ENCODE measurements at places on chromosomes 2 and 18.

DNA sequence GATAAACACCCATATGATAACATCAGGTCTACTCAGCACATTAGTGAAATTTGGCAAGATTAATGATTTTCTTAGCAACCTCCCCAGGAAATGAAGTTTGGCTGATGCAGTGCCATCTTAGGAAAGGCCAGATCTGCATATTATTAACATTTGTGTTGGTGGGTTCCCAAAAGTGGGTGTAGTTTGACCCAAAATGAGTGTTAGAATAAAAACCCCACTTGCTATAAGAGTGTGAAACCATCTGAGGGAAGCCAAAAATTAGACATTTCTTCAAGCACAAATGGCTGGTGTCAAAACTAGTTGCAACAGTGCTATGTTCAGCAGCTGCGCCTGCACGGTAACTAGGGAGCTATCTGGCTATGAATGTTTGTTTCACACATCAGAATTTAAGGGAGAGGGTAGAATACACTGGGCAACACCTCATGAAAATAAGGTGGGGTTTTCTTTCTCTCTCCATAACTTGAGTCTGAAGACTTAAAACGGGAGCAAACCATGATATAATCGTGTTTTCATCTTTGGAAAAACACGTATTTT lies 15.9 kb upstream of the CSRNP3 start:
- DNase-seq: no peak

DNA sequence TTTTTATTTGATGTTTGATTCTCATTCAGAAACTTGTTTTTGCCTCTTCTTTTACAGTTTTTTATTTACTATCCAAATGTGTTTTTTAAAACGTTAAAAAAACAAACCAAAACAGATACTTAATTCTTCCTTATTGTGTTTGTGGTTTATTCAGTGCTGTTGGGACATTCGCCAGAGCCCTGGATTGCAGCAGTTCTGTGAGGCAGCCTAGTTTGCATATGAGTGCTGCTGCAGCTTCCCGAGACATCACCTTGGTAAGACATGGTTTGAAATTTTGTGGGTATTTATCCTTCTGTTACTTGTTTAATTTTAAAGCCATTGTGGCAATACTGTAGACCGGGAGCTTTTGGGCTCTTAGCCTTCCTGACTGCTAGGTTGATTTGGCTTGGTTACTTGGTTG lies 91.2 kb downstream of the MTA3 start:
- DNase-seq: no peak

- DNase-seq: no peak
Observed at GRCh38 chr2:172281648-172282570, 145.5 kb upstream of the ITGA6 start.

DNA sequence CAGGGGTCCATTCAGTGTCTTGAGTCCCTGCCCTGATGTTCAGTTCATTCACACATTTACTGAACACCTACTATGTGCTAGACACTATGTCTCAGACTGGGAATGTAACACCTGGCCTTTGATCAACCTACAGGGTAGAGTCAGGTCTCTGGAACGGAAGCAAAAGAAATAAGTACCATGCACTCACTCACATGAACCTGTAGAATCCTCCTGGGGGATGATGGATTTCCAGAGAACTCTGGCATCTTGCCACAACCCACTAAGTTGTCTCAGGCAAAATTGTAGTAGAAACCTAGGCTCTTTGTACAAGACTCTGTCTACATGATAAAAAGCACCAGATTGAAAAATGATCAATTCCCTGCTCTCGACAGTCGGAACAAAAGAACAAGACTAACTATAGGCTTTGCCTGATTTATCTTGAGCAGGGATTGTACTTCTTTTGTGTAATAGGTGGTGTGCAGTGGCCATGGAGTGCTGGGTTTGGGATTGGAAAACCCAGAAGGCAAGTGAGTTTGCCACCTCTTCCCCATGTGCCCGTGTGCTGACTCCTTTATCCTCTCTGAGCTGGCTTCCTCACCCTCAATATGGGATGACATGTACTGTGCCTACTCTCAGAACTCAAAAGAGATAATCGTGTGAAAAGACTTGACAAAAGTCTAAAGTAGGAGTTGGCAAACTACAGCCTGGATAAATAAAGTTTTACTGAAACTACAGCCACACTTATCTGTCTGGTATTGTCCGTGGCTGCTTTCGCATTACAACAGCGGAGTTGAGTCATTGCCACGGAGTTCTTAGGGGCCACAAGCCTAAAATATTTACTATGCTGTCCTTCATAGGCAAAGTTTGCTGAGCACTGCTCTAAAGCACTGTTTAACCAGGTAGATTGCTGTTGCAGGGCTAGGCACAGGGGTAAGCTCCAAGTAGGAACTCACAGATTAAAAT lies 4.4 kb downstream of the CAPN14 start:
- DNase-seq: no peak

DNA sequence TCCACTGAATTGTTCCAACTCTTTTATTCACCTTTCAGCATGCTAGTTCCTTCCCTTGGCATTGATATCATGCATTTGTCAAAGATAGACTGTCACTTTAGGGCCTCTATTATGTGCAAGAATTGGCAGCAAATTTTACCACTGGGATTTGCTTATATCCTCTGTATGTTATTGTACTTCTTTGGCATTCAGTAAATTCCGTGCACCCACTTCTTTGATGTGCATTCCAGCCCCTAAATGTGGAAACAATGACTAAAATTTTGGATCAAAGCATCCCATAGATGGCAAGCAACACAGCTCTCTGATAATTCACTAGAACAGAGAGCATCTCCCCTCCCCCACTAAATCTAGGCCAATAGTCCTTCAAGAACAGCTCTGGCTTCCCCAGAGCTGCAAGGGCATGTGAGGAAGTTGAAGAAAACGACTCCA lies 399.0 kb upstream of the HNRNPA3 start:
- no peak for DNase-seq

DNA sequence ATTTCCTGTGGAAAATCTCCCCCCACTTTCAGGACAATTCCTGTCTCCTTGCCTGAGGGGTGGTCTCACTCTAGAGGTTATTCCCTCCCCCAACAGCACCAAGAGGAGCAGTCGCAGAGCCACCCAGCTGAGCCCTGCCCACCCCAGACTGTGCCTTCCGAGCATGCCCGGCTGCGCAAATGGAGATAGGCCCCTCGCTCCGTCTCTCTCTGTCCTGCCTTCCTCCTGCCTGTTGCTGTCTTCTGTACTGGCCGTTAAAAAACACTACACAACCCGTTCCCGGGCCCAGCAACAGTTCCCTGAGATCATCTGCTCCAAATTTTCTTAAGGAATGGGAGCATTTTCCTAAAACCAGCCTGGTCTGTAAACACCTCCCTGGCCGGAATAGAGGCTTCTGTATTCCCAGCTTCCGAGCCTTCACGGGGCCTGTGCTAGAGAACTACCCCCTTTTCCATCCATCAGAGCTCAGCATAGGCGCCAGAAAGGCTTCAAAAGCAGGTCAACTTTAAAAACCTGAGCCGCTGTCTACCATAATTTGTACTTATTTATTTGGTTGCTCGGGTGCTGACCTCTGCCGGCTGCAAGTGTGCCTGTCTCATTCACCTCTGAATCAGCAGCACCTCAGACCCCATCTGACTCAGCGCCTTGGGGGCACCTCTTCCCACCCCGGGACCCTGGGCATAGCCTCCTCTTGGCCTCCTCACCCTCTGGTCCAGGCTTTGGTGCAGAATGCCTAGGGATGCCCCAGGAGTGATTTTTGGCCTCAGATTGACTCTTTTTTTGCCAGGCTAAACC lies 159.4 kb downstream of the PXDN start:
- DNase-seq: no peak

DNA sequence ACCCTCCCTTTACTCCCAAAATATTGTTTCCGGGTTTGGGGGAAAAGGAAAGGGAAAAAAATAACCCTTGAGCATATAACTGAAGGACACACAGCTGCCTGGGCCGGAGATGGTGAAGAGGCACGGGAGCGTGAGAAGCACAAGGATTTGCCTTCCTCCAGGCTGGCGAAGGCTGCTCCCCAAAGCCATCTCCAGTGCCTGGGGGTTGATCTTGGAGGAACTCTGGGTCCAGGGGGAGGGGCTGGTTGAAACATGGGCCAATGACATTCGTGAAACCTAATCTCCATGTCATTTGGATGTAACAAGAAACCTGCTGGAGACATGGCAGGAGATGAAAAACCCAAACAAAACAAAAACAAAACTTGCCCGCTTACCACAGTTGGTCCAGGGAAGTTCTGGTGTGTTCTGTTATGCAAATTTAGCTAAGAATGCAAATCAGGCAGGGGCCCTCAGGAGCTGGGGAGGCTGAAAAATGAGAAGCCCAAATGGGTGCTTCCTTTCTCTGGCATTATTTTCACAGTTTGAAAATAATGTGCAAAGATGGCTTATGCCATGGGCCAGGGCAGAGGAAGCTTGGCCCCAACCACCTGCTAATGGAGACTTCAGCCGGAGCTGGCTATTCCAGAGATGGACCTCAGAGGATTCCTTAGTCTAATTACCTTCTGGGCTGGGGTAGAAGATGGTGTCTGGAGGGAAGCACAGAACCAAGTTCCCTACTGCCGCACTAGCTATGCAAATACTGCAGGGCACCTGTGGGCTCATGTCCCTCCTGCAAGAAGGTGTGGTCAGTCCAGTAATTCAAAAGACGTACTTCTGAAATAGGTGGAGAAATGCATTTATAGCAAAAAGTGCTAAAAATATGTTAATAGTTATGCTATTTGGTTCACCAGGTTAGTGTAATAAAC lies 180.9 kb downstream of the BCL2 start:
- DNase-seq: no peak

- DNase-seq: no peak
Observed at GRCh38 chr2:175806125-175806490, 196.0 kb downstream of the LNPK start.

- no peak for DNase-seq
Observed at GRCh38 chr18:48252525-48252924, 156.7 kb downstream of the ZBTB7C start.

DNA sequence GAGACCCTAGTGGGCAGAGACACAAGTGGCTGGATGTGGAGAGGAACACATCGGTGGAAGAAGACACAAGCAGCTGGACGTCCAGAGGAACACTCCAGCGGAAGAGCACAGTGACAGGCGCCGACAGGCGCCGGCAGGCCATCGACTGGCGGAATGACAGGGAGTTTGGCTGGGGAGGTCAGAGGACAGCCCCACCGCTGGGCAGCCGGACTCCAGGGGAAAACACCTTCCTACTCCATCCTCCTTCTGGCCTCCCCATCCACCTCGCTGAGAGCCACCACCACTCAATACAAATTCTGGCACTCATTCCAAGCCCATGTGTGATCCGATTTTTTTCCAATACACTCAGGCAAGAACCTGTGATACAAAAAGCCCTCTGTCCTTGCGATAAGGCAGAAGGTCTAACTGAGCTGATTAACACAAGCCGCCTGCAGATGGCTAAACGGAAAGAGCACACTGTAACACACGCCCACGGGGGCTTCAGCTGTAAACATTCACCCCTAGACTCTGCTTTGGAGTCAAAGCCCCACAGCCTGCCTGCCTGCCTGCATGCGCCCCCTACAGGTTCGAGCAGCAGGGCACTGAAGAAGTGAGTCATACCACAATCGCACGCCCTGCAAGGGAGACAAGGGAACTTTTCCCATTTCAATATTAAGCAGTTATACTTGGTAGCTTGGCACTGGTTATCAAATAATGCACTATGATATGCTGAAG lies 50.2 kb upstream of the LRP1B start:
- DNase-seq: no peak

DNA sequence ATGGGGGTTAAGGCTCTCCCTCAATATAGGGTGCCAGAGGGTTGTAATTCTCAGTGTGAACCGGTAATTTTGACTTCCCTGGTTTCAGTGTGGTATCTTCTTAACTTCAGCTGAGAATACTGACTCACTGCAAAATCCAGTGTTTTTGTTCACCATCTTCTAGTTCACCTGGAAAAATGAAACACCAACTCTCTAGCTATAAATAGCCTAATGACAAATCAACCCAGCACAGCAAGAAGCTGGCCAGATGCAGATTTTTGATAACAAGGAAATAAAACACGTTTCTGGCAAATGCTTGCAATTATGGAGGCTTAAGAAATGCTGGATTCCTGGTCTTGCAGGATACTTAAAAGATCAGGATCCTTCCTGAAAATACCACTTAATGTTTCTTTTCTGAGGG lies 192.3 kb downstream of the CLIP4 start:
- DNase-seq: no peak

DNA sequence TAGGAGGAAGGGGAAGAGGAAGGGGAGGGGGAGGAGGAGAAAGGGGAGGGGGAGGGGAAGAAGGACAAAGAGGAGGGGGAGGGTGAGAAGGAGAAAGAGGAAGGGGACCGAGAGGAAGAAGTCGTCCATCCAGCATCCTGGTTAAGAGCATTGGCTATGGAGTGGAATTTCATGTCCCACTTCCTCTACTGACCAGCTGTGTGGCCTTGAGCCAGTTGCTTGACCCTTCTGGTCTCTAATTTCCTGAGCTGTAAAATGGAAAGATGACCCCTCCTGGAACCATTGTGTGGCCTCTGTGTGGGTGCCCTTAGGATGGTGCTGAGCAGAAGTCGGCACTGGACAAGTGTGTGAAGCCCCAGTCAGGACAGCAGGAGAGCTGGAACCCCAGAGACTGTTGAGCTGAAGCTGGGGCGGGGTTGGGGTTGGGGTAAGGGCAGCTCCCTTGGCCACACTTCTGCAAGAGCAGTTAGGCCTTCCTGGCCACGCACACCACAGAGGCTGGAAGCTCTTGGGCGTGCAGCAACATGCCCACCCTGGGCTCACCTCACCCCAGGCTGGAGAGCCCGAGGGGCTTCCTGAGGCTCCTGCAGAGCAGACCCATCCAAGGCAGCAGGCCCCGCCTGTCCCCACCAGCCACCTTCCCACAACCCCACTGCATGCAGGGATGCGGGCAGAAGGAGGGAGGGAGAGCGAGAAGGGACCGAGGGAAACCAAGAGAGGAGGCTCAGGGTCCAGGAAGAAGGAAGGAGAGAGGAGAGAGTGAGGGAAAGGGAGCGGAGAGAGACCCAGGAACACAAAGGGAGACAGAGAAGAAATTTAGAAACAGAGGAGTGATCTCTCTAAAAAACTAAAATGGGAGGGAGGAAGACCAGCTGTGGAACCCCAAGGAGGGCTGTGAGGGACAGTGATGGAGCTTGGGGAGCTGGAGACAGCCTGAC lies 16.2 kb downstream of the ADRA2B start:
- no peak for DNase-seq

GRCh38 chr2:41963661-41964525 lies 83.9 kb upstream of the PKDCC start:
- no peak for DNase-seq

- no peak for DNase-seq
Observed at GRCh38 chr2:197147942-197148341, 162.6 kb downstream of the ANKRD44 start.

DNA sequence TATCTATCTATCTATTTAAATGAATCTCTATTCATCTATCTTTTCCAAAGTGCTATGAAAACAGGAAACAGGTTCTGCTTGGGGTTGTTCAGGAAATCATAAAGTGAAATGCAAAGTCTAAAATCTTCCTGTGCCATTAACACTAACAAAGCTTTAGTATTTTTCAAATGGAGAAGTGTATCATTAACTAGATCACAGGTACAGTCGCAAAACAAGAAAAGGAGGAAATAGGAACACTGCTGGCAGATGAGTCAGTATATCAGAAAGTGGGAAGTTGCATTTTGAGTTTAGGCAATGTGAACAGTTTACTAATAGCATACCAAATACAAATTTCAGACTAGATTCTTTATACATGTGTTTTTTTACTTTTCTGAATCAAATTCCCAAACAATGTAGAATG lies 888.5 kb upstream of the FSHR start:
- no peak for DNase-seq
